ENCODE measurements at places on chromosomes 3 and 15.

DNA sequence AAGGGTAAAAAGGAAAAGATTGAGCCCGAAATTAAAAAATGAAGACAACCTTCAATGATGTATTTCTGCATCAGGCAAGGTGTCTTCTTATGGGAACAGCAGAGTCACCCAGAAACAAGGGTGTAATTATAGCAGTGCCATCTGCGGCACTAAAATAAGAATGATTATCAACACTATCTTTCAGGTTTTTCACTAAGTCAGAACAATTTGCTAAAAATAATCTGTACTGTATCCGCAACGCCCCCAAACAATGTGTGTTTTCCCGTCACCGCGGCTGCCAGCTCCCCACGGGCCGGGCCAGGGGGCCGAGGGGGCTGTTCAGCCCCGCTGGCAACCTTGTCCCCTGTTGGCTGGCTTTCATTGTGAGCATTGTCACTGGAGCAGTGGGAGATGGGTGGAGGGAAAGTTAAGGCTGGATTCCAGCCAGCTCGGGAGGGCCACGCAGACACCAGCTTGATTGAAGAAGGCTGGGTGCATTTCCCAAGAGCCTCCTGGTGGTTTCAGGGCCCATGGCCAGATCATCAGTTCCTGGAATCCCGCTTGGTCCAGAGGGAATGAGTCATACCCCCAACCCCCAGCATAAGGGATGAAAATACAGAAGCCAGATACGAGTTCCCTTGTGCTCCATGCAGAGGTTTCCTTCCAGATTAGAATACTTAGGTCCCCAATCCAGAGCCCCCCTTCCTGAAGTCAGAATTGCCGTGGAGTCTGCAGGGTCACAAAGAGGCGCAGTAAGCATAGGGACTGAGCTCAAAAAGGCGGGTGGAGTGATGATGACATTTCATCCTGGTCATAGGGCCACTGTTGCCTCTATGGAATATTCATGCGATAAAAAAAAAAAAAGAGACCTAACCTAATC, 90.2 kb upstream of the KLF13 start:
- peak; percentile 41 for DNase-seq

- no peak for DNase-seq
Measured at GRCh38 chr3:25057379-25057778, 370.7 kb upstream of the RARB start.

DNA sequence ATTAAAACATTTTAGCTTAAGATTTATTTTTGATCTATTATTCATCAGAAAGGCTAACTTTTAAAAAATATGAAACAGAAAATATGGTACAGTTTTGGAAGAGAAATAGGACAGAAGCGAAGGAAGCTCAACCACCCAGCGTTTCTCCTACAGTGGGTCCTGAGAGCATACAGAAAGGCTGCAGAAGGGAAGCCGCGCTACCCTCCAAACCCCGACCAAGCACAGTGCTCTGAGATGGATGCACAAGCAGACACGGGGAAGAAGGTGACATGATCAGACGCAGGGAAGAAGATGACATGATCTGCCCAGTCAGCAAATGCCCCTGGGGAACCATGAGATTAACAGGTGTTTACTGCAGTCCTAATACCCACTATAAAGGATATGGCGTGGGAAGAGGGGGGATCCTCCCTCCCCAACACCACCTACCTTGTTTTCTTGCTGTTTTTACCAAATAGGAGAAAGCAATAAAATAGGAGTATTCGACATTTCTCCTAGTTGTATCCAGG, 14.4 kb downstream of the DCUN1D1 start:
- no peak for DNase-seq

DNA sequence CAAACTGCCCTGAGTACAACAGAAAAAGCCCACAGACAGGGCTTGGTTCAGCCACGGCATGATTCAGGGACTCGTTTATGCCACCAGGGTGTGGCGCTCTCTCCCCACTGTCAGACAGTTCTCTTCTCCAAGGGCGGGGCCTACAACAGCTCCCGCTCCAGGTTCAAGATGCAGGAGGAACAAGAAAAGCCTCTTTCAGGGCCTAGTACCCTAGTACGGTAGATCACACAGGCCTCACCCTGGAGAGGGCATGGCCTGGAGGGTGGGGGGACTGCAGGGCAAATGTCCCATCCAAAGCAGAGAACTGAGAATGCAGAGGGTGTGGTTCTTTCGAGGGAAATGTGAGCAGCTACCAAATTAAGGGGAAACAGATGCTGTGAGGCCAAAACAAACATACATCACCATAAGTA, 12.0 kb downstream of the MESD start:
- peak; percentile 62 for DNase-seq

DNA sequence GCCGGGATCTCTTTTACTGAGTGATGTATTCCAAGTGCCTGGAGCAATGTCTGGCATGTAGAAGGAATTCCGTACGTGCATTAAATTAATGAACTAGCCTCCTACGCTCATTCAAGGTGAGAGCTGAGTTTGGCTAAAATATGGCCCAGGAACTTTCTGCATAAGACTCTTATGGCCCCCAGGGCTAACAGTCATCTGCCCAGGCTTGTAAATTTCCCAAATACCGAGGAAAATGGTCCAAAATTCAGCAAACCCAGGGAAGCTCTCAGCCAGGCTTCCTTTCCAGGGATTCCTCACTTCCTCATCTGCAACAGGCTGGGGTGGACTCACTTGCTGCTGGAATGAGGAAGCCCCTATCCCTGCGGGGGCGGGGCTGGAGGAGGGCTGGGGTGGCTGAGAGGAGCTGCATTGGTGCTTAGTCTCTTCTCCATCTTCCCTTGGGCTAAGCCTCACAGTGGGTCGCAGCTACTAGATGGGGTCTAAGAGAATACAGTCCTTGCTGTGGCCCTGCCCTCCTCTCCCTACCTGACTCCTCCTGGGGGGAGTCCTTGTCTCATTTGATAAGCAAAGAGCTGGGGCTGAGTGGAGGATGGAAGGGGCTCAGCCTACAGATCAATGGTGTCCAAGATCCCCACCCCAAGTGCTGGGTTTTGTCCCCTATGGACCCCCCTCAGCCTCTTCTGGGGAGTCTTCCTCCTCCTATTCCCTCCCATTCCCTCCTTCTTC, 28.5 kb upstream of the APOD start:
- DNase-seq = no peak

DNA sequence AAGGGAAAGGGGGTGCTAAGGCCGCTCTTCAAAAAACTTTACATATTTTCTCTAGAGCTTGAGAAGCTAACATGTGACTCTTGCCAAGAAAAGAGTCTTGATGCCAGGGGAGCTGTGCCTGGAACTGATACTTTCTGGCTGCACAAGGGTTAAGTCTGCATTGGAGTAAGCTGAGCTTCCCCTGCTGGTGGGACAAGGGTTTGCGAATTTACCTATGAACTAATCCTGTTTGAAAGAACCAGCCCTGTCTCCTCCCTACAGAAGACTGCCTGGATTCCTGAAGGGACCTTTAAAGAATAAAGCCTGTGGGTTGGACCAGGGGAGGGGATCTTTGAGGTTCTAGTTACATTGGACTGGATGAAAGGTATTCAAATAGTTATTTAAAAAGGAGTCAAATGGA, 58.3 kb upstream of the EPHA3 start:
- no peak for DNase-seq

DNA sequence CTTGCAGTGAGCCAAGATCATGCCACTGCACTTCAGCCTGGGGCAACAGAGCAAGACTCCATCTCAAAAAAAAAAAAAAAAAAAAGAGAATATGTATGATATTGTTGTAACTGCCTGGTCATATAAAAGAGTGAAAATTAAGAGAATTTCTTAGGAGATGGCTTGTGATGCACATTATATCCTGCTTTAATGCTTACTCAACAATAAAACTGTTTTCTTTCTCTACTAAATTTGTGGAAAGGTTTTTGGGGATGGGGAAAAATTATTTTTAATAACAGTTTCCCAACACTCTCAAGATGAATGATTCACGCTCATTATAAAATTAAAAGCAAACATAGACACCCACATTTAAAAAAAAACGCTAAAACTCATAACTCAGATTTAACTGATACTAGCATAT, 1163.0 kb downstream of the SI start:
- DNase-seq = no peak

- no peak for DNase-seq
Measured at GRCh38 chr3:186525369-186526255, 18.6 kb downstream of the CRYGS start.

- no peak for DNase-seq
Measured at GRCh38 chr3:177835008-177835407, 637.7 kb upstream of the TBL1XR1 start.

- DNase-seq = no peak
Measured at GRCh38 chr3:143576568-143577270, 271.5 kb downstream of the SLC9A9 start.
